Stimulated activated CD4-positive, alpha-beta T cell treated with anti-CD3 and anti-CD28 coated beads, Interleukin-15, amount 100 ng/mL, for 1 hour (primary cell): ENCODE measurements at places on chromosomes 7 and 10.

DNA sequence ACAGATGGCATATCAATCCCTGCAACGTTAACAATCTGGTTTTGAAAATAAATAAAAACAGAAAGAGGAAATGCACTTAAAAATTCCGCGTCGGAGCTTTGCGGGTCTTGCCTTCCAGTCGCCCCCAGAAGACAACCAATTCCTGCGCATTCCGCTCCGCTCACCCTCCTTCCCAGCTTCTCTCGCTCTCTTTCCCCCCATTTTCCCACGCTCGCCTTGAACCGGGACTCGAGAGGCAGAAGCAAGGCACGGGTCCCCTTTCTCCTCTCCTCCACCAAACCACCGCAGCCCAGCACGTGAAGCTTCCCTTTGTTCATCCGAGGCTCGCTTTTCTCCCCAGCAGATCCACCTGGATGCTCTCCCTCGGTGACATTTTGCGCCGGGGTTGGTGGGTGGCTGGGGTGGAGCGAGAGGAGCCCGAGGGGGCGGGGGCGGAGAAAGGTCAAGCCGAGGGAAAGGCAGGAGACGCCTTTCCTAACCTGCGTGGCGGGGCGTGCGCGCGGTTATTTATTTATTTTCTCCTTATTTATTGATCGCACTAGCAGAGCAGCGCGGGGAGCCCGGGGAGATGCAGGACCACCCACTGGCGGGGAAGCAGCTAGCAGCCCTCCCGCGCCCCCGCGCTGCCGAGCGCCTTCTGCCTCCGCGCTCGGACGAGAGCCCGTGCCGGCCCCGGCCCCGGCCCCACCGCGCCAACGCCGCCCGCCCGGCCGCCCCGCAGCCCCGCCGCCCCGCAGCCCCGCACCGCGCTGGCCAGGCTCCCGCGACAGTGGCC lies at the start of gene KCND2:
TSS of gene KCND2 (plus strand) at position 475 of the 775 bp plus-strand sequence.
- no peak for DNase-seq

GRCh38 chr10:79129361-79129997 lies 60.7 kb downstream of the ZMIZ1 start:
- DNase-seq: no peak

DNA sequence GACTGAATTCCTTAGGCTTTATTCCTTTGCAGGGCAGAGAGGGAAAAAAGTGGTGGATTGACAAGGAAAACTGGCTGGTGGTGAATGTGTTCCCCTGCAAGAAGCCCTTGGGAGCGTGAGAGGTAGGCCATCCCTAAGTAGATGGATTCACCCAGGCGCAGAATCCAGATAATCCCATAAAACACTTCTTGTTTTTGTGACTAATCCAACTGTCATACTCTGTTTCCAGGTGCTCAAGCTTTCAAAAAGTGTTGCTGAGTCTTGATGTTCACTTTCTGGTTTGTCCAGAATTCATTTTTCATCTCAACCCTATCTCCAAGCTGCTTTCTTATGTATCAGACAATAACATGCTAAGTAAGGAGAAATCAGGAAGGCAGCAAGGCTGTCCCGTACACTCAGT lies 250.8 kb upstream of the HABP2 start:
- no peak for DNase-seq

GRCh38 chr7:92061154-92061553 lies 73.1 kb downstream of the CYP51A1 start:
- no peak for DNase-seq

- no peak for DNase-seq
Observed at GRCh38 chr10:34049469-34049868, 715.0 kb upstream of the NRP1 start.

GRCh38 chr10:23293145-23293724 lies 51.4 kb downstream of the C10orf67 start:
- no peak for DNase-seq

GRCh38 chr7:50792342-50793119 lies 9.8 kb upstream of the GRB10 start:
- no peak for DNase-seq

DNA sequence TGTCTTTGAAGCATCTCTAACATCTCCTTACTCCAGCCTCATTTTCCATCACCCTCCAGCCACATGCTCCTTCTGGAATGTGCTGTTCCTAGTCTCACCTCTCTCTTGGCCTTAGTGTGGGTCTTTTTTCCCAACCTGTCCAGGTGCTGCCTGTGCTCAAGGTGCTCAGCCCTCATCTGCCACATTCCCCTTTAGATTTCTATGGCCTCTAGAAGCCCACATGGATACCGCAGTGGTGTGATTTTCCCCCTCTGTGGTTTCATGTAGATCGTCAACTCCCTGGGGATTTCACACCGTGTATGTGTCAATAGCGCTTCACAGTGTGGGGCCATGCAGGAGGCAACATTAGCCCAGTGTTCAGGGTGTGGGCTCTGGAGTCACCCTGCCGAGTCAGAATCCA lies 32.5 kb downstream of the BMPER start:
- no peak for DNase-seq

DNA sequence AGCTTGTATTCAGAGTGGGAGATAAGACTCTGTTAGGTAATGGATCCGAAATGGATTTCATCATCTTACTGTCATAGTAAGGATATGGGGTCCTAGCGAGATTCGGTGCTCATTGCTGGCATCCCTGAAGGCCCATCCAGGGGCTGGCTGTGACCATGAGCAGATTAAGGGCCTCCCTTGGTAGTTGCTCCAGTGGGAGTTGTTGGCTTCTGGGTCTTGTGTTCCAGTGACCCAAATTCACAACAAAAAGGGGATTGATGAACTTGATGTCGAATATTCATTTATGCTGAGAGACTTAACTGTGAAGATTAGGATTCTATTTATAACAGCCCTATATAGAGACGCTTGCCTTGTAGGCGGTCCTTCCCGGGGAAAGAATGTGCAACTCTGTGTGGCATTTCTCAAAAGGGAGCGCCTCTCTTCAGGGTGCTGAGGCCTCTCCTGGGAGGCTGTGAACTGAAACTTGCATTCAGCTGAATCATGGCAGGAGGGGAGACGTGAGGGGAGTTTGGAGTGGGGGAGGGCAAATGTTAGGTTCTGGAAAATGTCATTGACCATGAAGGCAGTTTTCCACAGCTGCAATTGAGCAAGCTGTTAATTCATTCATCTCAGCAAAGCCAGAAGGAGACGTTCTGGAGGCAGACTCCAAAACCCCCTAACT lies 233.1 kb upstream of the FZD8 start:
- no peak for DNase-seq

- DNase-seq: no peak
Observed at GRCh38 chr10:80599424-80599847, 61.7 kb downstream of the SH2D4B start.
